ENCODE measurements at places on chromosomes 4 and X.

GRCh38 chr4:98557194-98557892, 101.1 kb downstream of the TSPAN5 start:
- no peak for DNase-seq

GRCh38 chr4:138426786-138427185, 184.6 kb upstream of the SLC7A11 start:
- no peak for DNase-seq

GRCh38 chr4:98466868-98467599, 191.4 kb downstream of the TSPAN5 start:
- no peak for DNase-seq

- DNase-seq: no peak
These were observed 1005.5 kb upstream of the GRID2 start for GRCh38 chr4:91298156-91298700.

- no peak for DNase-seq
These were observed 99.9 kb upstream of the RAPGEF2 start for GRCh38 chr4:159002950-159003349.

GRCh38 chr4:6555519-6555918, 19.5 kb upstream of the MAN2B2 start:
- no peak for DNase-seq

DNA sequence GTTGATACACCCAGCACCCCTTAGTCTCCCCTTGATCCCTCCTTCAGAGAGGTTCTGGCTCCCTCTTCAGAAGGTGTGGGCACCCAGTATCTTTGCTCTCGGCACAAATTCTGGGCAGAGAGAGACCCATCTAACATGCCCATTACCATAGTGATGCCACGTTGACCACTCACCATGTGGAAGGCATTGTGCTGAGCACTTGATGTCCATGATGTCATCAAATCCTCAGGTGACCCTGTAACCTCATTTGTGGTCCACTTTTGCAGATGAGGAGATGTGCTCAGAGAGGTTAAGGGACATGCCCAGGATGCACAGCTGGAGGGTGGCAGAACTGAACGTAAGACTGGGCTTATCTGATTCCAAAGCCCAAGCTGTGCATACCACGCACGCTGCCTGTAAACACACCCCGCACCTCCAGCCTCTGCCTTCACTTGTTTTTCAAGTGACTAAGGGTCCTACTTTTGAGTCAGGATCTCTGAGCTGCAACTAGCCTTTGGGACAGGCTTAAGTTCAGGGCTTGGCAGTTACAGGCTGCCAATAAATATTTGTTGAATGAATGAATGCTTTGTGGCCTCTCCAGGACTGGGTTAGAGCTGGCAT, 55.2 kb downstream of the HTRA3 start:
- no peak for DNase-seq

GRCh38 chr4:52665592-52665991, 6.5 kb upstream of the USP46 start:
- DNase-seq: no peak

GRCh38 chr4:5780831-5781480, 70.0 kb downstream of the EVC start:
- no peak for DNase-seq

GRCh38 chr4:153166716-153167501, 37.3 kb upstream of the TRIM2 start:
- DNase-seq: no peak
